ENCODE measurements at places on chromosomes 6 and 20.

DNA sequence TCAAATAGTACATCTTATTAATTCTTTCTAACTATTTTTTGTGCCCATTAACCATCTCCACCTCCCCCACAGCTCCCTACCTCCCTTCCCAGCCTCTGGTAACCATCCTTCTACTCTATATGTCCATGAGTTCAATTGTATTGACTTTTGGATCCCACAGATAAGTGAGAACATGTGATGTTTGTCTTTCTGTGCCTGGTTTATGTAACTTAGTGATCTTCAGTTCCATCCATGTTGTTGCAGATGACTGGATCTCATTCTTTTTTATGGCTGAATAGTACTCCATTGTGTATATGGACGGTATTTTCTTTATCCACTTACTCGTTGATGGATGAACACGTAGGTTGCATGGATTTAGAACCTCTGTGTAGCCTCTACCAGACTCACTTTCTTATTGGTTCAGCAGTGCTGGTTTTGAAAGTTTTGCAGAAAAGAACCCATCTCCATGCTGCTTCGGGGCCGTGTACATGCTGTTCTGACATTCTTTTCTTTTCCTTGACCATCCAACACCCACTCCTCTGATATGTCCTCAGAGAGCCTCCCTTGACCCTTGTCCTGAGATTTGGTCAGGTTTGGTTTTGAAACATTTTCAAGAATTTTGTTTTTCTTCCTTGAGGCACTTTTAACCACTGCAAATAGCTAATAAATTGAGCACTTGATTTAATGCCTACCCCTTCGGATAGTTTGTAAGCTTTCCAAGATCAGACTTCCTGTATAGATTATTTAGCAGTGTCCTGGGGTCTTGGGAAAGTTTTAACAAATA lies 231.2 kb upstream of the ZFP64 start:
- no peak for DNase-seq

DNA sequence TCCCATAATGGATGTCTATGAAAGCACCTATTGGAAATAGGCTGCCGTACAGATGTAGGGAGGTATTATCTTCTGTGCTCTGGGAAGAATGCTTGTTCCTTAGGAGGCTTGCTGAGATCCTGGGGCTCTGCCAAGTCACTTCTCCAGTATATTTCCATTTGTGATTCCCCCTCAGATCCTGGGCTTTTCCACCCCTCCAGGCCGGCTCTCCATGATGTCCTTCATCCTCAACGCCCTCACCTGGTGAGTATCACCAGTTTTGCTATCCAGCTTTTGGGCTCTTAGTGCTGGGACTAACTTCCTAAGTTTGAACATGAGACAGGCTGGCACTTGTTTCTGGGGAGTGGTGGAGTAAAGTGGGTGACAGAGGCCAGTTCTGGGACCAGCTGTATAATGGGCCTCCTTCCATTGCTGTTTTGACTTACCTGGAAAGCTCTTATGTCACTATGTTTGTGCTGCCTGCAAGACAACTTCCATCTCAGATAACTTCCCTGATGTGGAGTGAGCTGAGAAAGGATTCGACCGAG lies 2.6 kb downstream of the SYS1 start:
- no peak for DNase-seq

- DNase-seq: no peak
These were observed 552.2 kb downstream of the TFAP2A start for GRCh38 chr6:9862603-9863167.

DNA sequence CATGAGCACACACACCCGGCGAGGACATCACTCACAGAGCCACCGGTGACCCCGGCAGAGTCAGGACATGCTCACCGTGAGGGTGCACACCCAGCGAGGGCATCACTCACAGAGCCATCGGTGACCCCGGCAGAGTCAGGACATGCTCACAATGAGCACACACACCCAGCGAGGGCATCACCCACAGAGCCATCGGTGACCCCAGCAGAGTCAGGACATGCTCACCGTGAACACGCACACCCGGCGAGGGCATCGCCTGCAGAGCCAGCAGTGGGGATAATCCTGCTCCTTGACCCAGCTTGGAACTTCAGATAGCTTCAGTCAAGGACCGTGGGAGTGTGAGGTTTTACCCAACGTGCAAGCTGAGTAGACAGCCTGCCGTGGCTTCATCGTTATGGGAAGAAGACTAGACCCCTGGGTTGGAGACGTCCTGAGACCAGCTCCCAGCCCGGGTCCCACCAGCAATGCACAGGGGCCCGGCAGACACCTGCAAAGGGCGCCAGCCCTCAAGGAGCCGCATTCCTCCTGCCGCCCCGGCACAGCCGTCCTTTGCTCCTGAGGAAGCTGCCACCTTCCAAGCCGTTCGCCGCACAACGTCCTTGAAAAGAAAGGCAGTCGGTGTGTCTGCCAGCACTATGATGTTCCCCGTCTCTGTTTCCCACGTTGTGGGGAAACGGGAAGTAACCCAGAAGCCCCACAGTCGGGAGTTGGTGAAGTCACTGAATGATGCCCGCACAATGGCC lies 192.3 kb downstream of the DLL1 start:
- no peak for DNase-seq

DNA sequence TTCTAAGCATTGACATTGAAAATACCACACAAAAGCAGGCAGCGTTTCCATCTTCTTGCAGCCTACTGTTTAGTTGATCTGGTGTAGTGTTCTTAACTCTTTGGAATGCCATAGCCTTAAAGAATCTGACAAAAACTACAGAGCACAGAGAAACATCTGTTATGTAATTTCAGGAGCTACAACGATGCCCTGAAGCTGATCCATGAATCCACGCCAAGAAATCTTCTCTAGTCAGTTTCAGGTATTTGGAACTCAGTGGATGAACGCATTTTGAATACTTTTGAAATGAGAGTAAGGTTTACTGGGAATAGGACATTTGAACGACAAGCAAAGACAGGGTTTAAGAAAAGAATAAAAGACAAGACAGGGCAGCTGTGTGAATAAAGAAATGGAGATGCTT lies 17.8 kb downstream of the ALDH8A1 start:
- no peak for DNase-seq

GRCh38 chr6:140253096-140253495 lies 878.6 kb upstream of the CITED2 start:
- no peak for DNase-seq

DNA sequence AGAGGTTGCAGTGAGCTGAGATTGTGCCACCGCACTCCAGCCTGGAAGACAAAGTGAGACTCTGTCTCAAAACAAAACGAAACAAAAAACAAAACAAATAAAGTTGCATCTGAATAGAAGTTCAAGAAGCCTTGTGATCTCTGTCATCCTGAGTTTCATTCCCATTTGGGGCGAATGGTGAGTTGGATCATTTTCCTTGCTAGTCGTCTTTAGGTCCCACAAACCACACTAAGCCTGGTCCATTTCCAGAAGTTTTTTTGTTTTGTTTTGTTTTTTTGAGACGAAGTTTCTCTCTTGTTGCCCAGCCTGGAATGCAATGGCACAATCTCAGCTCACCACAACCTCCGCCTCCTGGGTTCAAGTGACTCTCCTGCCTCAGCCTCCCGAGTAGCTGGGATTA lies 33.8 kb downstream of the ZNF217 start:
- DNase-seq: no peak

DNA sequence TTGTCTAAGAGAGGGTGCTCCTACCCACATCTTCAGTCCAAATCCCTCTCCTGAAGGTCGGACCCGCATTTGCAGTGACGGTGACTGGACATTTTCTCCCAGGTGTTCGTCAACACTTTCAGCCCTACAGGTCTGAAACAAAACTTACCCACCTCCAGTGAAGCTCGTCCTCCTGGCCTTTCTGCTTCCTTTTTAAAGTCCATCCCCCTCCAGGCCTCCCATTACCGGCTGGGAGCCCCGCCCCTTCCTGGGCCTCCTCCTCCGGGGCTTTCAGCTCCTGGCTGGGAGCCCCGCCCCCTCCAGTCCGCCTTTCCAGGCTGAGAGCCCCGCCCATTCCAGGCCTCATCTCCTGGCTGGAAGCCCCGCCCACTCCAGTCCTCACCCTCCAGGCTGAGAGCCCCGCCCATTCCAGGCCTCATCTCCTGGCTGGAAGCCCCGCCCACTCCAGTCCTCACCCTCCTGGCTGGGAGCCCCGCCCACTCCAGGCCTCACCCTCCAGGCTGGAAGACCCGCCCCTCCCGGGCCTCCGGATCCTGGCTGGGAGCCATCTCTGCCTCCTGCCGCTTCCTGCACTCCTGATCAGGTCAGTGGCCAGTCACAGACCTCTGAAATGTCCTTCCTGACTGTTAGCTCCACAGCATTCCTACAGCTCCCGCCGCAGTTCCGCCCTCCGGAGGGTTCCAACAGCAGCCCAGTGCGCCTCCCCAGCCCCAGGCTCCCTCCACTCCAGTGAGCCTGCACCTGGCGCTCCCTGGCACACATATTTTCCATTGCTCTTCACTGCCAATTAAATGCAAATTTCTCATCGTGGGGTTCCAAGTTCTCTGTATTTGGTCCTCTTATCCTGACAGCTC lies 98.5 kb downstream of the LY86 start:
- DNase-seq: peak; percentile 98

DNA sequence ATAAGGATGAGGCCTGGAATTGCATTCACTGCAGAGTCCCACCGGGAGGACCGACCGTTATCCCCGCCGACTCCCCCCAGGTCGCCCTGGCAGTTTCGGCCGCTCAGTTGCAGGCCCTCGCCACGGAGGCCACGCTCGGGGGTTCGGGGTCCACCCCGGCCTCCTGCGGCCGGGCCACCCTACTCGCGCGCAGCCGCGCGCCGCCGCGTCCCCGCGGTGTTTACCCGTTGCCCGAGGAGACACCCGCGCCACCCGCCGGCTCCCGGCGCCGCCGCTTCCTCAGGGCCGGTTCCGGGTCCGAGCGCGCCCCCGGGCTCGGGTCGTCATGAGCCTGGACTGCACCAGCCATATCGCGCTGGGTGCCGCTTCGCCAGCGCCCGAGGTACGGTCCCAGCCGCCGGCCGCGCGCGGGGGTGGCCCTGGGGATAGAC lies at the start of gene CCDC170:
Gene CCDC170, plus strand, starts transcription at position 214 of the 431 bp plus-strand sequence. Its CDS starts 112 bp downstream, at position 326.
- no peak for DNase-seq

DNA sequence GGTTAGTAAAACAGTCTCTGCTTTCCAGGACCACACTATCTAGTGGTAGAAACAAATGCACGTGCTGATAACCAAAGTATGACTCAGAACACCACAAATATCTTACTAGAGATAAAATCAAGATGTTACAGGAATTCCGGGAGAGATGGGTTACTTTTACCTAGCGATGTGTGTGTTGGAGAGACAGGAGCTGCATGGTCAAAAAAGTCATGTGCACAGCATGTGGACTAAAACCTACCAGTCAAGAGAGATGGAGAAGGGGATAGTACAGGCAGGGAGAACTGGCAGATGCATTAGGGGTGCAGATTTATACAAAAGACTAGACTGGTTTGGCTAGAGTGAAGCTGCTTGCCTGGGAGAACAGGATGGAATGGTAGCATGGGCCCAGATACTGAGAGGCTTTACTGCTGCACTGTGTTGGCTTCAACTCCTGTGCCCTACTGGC lies 75.3 kb upstream of the MRAP2 start:
- no peak for DNase-seq

- no peak for DNase-seq
These were observed 10.5 kb downstream of the SNAI1 start for GRCh38 chr20:49993301-49993751.

GRCh38 chr6:11731423-11731822 lies 47.2 kb downstream of the ADTRP start:
- DNase-seq: no peak

DNA sequence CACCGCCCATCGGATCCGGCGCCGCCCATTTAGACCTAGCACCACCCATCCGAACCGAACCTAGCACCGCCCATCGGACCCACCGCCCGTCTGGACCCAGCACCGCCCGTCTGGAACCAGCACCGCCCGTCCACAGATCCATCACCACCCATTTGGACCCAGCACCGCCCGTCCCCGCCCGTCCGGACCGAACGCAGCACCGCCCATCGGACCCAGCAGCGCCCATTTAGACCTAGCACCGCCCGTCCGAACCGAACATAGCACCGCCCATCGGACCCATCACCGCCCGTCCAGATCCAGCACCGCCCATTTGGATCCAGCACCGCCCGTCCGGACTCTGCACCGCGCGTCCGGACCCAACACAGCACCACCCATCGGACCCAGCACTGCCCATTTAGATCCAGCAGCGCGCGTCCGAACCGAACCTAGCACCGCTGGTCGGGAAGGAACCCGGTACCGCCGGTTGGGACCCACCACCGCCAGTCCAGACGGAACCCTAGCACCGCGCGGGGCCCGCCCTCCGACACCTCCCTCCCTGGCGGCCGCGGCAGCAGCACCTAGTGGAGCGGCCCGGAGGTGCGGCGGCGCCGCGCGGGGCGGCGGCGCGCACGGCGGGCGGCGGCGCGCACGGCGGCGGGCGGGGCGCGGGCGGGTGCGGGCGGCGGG lies 348 bp upstream of the AFDN start:
- DNase-seq: peak; percentile 64

DNA sequence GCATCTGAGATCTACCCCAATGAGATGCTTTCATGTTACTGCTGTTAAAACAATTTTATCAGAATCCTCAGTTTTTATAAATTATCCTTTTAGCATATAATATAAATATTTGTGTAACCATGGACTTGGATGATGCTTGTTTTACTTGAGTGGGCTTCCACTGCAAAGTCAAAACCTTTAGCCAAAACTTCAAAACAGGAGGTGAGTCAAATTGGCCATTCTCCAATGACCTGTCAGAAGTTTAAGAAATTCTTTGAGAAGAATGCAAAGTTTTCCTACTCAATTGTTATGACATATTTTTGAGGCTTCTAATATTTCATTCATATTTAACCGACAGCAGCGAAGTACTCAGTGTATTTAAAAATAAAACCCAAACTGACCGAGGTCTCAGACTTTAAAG lies 507.9 kb downstream of the EYS start:
- DNase-seq: no peak

DNA sequence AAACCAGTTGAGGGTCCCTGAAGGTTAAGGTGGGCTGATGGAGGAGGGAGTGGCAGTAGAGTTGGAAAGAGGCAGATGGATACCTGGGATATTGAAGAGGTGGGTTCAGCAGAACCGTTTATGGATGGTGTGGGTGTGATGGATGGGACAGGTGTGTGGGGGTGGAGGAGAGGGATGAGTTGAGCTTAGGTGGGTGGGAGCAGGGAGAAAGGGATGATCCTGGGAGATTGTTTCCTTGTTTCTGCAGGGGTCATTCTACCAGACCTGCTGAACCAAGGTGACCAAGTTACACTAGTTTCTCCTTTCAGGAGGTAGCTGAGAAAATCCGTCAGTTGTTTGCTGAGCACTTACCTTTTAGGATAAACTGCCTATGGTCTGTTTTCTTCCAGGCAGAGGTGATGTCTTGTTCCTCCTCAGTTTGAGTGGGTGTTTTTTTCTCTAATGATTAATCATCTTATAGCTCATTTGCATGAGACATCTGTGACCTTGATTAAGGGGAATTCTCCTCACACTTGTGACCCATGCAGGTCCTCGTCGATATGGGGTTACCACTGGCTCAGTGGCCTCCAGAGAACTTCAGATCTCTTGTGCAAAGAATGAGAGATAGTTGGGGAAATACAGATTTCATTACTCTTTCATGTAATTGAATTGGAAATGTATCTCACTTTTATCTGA lies 53.0 kb downstream of the FARS2 start:
- DNase-seq: no peak

- DNase-seq: no peak
These were observed 4.6 kb downstream of the MEA1 start for GRCh38 chr6:43009124-43009523.

- no peak for DNase-seq
These were observed 118.0 kb downstream of the GRM1 start for GRCh38 chr6:146146836-146147235.
